ENCODE measurements at places on chromosomes 7 and 10. TPM values are rescaled to one million over a fixed set of nuclear protein-coding genes. Genes with fewer than 3 reads are reported as not detected.

GRCh38 chr7:121080913-121081326 is 92.4 kb downstream of the CPED1 start:
- DNase-seq: no peak

The LAMB4 gene
- polyA plus RNA-seq: 1.5 TPM

DNA sequence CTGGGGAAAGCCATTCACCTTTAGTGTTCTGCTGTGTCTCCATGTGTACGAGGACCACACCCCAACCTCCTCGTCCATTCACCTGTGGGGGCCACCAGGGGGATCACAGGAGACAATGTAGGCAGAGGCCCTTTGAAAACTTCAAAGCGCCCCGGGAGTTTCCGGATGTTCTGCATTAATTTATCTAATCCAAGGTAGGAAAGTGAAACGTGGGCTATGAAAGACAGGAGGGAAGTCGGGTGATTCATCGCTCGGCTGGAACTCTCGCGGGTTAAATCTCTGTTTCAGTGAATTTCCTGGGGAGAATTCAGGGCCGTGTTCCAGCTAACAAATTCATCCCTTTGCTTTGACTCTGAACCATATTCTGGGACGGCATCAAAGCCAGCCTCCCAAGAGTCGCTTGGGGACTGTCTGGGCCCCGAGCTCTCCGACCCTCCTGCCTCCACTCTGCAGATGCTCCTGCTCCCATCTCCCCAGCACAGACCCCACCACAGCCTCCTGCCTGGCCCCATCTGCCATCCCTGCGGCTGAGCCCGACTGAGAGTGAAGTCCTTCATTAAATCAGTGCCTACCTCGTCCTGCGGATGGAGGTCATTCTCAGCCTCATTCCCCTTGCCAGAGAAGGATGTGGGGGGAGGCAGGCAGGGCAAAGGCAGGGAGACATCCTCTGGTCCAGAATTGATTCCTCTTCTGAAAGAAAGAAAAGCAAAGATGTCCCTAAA is 114.1 kb upstream of the CARD11 start:
- DNase-seq: no peak

- no peak for DNase-seq
These were observed 142.7 kb downstream of the ADARB2 start for GRCh38 chr10:1594372-1595241.

The ADCY1 gene
- 3.8 TPM for polyA plus RNA-seq

- DNase-seq: no peak
These were observed 20.2 kb downstream of the C10orf71 start for GRCh38 chr10:49319206-49319605.

DNA sequence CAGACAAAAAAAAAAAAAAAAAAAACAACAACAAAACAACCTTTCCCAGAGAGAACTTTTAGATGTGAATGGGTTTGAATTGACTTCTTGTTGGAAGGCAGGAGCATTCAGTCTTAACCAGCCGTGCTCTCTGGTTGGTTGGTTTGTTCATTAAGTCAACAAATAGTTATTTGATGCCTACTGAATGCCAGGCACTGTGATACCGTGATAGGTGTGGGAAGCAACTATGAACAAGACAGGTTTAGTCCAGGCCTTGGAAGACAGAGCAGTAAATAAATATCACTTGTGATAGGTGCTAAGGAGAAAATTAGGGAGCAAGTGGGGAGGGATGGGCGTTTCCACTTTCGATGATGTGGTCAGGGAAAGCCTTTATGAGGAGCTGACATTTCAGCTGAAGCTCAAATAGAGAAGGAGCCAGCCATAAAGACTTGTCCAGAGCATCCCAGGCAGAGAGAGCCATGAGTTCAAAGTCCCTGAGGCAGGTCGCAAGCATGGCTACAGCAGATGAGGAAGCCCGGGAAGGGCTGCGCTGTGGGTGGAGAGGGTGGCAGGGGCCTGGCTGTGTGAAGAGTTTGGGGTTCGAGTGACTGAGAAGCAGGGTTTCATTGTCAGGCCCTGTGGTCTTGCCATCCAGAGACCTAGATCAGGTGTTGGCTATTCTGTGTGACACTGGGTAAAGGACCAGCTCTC is 8.0 kb downstream of the TSPAN15 start:
- no peak for DNase-seq

The CASD1 gene
- 38.1 TPM for polyA plus RNA-seq

The NRG3 gene
- polyA plus RNA-seq: 12.6 TPM

The STAG3 gene
- 33.8 TPM for polyA plus RNA-seq

The CARD11 gene
- 1.1 TPM for polyA plus RNA-seq

DNA sequence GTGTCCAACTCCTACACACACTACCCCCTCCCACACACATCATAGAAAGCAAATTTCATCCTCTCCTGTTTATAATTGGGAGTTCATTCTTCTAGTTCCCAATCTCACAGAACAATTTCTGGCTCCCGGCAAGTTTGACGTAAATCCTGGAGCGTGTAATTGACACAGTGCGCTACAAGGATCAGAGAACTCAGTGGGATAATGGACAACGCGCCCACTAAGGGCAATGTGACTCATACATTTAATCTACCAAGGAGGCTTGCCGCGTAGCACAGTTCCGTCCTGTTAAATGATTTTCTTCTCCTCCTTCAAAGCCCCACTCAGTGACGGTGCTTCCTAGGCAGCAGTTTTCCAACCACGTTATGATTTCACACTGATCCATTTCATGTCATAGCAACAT is 277.6 kb downstream of the SFMBT2 start:
- DNase-seq: no peak

DNA sequence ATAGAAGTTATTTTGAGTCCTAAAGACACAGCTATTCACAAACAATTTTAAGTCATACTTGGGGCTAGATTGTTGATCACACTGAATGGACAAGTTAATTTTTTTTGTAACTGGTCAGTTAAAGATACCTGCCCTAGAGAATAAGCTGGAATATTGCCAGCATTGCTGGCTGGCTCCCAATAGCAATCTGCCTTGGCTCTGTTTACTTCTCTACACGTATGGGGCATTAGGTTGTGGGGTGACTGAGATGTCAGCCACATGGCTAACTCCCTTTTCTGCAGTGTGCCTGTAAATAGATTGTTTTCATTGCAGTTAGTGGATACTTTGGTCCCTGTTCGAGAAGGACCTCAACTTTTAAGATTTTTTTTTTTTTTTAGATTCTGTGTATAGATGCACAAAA is 128.2 kb downstream of the SEMA3E start:
- DNase-seq: no peak

GRCh38 chr10:96719850-96720421 is 378 bp downstream of the PIK3AP1 start:
- no peak for DNase-seq

- DNase-seq: no peak
These were observed 138.3 kb downstream of the CYP26A1 start for GRCh38 chr10:93211991-93212390.

DNA sequence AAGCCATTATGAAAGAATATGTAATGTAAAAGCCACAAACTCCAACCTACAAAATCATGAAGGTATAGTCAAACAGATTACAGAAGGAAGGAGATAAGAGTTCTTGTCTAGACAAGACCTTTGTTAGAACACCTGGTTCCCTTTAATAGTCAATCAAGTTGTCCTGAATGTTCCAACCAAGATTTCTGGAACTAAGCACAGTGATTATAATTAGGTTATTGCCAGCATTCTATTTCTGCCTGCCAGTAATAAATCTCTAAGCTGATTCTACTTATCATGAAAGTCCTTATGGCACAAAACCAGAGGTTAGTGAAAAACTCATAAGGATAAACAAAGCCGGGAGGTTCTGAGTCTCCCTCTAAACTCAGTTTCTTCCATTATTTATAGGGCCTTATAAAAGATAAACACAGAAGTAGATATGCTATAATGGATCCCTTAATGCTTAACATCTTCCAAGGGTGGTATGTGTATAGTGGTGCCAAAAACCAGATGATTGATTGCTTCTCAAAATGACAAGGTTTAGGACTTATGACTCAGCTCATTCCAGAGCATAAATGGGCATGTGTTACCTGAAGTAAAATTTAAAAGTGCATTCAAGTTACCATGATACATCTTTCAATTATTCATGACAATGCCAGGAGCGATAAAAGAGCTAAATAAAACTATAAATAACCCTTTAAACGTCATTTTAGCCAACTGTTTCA is 237.2 kb downstream of the CSTF2T start:
- DNase-seq: no peak

The CBX3 gene
- polyA plus RNA-seq: 407 TPM

The FGFBP3 gene
- polyA plus RNA-seq: 2.9 TPM

- no peak for DNase-seq
These were observed 128.7 kb downstream of the ETV1 start for GRCh38 chr7:13860734-13861133.

DNA sequence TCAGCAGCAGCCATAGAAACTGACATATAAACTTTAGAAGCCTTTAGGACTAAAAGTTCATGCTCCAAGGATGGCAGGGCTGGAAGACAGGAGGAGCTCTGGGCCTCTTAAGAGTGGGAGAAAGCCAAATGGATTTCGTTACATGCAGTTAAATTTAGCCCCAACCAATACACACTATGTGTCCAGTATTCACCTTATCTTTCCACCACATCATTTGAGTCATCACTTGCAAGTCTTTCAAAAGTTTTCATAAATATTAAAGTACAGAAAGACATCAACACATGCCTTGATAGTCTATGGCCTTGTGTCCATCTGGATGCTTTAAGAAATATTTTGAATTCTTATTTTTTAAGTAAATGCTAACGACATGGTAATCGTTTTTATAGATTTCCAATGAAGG is 392.4 kb upstream of the LRRN3 start:
- DNase-seq: no peak

The PLAC9 gene
- polyA plus RNA-seq: 29.3 TPM

The ATP5F1C gene
- 400 TPM for polyA plus RNA-seq

DNA sequence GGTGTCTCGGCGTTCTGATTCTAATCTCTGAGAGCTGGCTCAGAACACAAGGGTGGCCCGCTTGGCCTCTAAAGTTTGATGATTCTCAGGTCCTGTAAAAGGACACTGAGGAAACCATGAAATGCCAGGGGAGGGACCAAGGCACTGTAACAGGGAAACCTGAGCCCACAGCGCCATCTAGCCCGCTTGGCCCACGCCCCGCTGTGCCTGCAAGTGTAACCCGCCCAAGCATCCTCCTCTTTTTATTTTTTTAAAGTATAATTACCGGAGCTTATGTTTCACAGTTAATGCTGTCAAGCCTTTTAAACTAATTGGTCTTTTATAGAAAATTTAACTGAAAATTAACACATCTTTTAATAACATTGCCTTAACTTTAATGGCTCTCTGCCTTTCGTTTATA is 734.7 kb downstream of the KCNMA1 start:
- DNase-seq: peak; percentile 44

DNA sequence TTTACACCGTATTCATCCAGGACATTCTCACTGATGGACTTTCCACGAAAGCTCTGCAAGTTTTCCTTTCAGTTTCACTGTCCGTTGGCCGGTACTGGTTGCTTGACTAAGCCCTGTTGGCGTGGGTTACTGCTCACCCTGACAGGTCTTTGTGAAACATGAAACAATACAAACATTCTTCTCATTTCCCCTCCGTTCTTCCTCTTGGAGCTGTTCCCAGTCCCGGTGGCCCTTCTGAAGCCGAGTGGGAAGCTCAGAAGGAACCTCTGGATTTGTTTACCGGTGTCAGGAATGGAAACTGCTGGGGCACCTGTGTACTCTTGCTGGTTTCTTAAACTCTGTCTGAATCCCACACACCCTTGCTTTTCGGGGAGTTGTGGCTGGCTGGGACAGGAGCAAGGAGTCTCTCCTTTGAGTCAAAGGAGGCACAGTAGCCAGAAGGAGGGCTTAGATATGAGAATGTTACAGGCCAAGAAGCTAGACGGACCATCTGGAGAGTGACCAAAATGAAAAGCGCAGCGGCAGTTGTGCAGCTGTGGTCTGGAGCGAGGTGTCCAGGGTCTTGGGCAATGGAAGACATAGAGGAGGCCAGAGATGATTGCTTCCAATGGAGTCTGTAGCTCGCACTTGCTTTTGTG is 45.7 kb downstream of the LYZL2 start:
- DNase-seq: peak; percentile 22

DNA sequence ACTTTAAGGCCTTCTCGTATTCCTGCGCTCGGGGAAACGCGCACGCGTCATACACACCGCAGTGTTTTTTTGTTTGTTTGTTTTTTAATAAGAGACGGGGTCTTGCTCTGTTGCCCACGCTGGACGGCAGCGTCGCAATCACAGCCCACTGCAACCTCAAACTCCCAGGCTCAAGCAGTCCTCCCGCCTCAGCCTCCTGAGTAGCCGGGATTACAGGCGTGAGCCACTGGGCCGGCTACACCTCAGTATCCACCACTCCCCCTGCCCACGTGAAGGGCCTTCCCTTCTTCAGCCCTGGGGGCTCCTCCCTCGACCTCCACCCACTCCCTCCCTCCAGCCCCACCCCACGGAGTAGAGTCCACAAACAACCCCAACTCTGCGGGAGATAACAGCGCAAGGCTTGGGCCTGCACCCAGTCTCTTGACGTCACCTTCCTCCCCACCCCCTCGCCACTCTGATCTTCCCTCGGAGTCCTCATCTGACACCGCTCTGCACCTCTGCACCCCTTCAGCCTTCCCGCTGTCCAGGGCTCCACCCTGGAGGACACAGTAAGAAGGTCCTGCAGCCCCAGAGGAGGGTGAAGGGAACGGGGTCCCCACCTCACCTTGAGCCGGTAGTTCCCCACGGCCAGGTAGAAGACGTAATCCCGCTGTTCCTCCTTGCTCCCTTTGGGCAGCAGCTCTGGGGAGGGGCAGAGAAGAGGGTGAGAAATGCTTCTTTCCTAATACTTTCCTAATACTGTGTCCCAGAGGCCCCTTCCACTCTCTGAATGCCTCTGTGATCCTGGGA is 2.8 kb upstream of the CLDN15 start:
- DNase-seq: no peak

The SUGCT gene
- 16.3 TPM for polyA plus RNA-seq

- DNase-seq: no peak
These were observed 214.8 kb downstream of the TMEM178B start for GRCh38 chr7:141288626-141289025.

The CHST3 gene
- polyA plus RNA-seq: 19.4 TPM

The GDF10 gene
- 2.4 TPM for polyA plus RNA-seq

The FAM185A gene
- 9.9 TPM for polyA plus RNA-seq

The PNLIP gene
- polyA plus RNA-seq: not detected

DNA sequence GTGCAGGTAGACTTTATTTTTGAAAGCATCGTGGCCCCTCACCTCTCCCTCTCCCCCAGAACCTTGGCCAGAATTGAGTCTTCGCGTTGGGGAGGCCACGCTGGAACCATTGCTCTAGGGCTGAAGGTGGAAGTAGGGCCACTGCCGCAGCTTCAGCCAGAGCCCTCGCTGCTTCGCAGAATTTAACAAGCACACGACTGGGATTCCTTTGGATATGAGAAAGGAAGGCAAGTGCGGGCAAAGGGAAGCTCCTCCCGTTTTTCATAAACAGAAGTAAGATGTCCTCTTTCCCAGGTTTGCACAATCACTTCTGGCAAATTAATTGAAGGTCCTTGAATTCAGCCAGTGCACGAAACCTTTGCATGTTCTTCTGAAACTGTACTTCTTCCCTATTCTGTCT is 168.1 kb downstream of the CCDC3 start:
- DNase-seq: no peak

The NKX1-2 gene
- not detected for polyA plus RNA-seq
